ENCODE measurements at places on chromosomes 11 and 22.
A peak's percentile ranks its signal among the peaks of the same experiment; 100 is the strongest.

DNA sequence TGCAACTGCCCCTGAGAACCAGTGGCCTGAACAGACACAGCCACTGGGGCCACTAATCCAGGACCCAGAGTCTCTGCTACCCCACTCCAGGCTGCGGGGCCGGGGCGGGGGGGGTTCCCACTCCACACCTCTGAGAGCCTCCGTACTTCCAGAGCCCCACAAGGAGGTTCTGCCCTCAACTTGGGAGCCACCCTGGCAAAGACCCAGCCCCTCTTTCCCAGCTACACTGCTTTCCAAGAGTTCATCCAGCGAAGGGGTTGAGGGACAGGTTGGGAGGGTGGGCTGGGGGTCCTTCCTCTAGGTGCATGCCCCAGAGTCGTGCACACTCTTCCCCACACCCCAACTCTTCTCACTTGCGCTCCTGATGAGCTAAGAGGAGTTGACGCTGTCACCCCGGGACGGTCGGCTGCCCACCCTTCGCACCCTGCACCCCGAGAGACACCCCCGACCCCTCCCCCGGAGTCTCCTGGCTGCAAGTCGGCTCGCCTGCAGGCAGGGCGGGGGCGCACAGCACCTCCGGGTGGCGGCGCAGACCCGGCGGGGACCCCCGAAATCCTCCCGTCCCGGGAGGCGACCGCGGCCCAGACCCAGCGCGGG is 531 bp downstream of the RAB3IL1 start:
- DNase-seq = no peak

- DNase-seq = no peak
Measured at GRCh38 chr11:104089481-104089880, 53.0 kb downstream of the DDI1 start.

DNA sequence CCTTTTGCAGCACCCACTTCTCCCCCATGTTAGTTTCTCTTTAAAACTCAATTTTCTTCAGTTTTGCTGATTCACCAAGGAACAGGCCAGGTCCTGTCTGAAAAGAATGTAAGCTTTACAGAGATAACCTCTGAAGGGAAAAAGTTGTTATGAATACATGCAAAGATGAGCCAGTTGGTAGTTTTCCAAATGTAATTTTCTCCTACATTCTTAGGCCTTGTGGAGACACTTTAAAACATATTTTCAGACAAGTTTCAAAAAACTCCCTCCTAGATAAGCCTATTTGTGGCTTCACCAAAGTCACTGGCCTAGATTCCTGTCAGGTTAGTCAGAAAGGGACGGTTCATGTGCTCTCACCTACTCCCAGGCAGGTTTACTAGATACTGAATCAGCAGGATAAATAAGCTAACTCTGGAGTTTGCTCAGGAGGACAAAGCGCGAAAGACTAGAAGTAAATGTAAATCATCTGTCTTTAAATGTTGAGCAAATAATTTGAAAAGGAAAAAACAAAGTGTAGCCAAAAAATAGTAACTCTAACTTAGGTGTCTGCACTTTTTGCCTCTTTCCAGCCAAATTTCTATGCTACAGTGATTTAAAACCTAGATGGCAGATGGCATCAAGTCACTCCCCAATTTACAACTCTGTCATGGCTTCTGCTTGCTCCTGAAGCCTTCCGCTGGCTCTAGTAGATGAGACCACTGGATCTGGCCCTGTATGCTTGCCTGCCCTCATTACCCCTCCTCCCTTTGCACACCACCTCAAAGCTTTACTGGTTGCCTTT is 4.9 kb upstream of the ATP6V1E1 start:
- no peak for DNase-seq

- peak; percentile 13 for DNase-seq
Measured at GRCh38 chr22:45553351-45554039, 50.8 kb downstream of the FBLN1 start.
